ENCODE measurements at places on chromosomes 6 and 20.

- no peak for DNase-seq
These were observed 12.2 kb downstream of the SAYSD1 start for GRCh38 chr6:39102821-39103136.

GRCh38 chr6:34272013-34272926, 23.5 kb upstream of the SMIM29 start:
- no peak for DNase-seq

DNA sequence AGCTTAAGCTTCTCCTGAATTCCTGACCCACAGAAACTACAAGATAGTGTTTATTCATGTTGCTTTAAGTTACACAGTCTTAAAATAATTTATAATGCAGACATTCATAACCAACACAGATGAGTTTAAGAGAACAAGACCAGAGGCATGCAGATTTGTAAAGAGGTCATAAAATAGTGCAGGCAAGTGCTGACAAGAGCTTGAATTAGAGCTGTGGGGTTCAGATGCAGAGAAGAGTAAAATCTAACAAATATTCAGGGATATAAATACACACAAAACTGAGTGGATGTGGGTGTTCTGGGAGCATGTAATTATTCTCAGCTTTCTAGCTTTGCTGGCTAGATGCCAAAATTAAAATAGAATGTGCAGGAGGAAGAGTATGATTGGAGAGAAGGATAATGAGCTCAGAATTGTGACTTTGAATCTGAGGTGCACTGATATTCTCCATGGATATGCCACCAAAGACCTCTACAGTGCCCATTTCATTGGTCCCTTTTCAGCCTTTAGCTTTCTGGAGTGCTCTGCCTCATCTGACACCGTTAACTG, 291.9 kb upstream of the SGK1 start:
- no peak for DNase-seq

DNA sequence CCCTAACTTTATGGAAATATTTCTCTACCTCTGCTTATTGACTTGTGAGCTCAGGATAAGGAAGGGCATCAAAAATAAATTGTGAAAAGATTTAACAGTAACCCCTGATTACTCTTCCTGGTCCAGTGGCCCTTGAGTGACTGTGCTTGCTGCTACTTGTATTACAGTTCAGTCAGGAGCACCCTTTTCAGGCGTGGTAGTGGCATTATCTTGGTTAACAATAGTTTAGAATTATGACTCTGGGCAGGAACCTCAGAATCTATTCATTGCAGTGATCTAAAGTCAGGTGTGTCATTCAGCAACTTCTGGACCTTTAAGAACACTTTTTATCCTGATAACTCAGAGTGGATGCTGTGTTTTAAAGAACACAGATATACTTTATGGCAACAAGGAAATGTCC, 43.4 kb downstream of the FAM135A start:
- DNase-seq = no peak

DNA sequence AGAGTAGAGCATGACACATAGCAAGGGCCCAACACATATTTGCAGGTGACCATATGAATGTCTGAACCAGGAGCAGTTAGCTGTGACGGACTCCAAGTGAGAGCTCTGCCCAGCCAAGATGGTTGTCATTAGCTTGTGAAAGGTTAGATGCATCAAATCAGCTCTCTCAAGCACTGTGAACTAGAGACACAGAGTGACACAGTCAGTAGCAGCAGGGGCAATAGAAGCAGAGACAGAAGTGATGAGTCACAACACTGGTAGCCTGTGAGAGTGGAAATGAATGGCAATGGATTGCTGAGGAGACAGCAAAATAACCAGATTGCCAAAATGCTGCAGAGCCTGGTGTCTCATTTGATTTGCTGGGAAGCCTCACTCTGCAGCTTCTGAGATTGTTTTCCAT, 558.9 kb downstream of the PKHD1 start:
- peak; percentile 42 for DNase-seq

DNA sequence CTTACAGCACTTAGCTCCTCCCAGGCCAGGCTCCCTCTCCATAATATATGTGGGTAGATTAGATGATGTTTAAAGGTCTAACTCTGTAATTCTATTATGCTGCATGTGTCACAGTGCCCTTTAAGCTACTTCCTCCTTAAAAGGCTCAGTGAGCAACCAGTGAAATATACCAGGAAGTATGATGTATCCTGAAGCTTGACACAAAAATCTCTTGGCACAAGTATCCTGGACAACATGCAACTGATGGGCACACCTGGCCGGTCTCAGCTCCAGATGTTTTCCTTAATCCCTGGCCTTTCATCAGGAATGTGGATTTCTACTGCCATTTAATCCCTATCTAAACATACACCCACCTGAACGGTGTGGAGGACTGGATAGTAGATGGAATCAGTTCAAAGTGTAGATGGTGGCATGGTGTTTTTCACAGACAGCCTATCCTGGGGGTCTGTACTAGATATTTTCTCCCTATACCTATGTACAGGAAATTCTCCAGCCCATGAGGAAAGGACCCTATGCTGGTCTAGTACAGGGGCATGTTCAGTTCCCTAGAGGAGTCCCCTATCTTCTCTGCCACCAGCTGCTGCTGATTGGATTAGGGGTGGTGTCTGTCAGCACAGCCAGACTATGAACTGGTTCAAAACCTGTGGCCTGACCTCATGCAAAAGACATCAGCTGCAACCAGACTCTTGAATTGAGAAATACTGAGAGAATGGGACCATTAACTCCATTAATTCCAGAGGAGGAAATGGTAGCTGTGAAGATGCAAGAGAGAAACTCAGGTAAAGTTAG, 59.4 kb upstream of the CITED2 start:
- DNase-seq = peak; percentile 36

GRCh38 chr6:153553627-153554026, 422.5 kb upstream of the RGS17 start:
- peak; percentile 25 for DNase-seq

GRCh38 chr6:137661601-137662000, 167.4 kb upstream of the OLIG3 start:
- DNase-seq = peak; percentile 39

- no peak for DNase-seq
These were observed 54.2 kb downstream of the KLHL31 start for GRCh38 chr6:53611342-53611741.

Measured in M059J (cell line).